Activated CD4-positive, alpha-beta T cell treated with anti-CD3 and anti-CD28 coated beads, Interleukin-2, amount 10 ng/mL, durations not matched to agents 7 days and 5 days (primary cell): ENCODE measurements at places on chromosomes 1 and 21. TPM values are rescaled to one million over a fixed set of nuclear protein-coding genes. Genes with fewer than 3 reads are reported as not detected.

The OR2T35 gene
- total RNA-seq = not detected

The TNN gene
- not detected for total RNA-seq

DNA sequence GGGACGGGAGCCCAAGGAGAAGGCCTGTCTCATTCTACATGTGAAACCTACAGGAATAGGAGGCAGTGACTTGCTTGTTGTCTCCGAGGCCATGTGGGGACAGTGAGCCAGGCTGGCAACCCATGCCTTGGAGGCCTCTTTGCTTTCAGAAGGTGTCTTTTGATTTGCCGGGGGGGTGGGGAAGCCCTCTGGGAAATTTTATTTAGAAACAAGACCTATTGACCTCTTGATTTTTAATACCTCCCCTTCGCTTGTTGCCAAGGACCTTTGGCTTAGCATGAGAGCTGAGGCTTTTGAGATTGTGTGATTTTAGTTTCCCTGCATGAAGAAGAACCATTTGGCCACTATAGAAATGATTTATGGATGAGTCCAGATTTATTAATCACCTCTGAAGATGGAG, 4.1 kb downstream of the ARMH1 start:
- DNase-seq = no peak
- H3K27me3 ChIP-seq = no peaks in the 10 kb centered on the region
- H3K36me3 ChIP-seq = no peaks in the 10 kb centered on the region
- peaks cover 12% of the 10 kb centered on the region for H3K4me1 ChIP-seq
- H3K27ac ChIP-seq = no peak overlapping the region

The CASQ1 gene
- not detected for total RNA-seq

The DNALI1 gene
- total RNA-seq = 0.47 TPM

DNA sequence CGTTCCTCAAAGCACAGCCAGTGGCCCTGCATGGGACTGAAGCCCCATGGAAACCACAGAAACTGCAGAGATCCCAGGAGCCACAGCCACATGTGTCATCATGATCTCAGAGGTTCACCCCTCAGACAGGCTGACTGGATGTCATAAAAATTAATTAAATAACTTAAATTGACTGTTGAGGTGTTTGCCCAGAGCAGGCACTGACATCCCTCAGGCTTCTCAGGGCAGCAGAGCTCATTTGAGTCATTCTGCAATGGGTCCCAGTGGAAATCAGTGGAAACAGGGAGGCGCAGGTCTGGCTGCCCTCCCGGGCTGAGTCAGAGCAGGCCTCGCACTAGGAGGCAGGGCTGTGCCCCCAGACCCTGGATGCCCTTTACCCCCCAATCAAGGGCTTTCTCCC, 135.1 kb downstream of the CDC7 start:
- no peak overlapping the region for H3K4me3 ChIP-seq
- H3K36me3 ChIP-seq = peaks cover 6% of the 10 kb centered on the region
- H3K27me3 ChIP-seq = peaks cover 3% of the 10 kb centered on the region
- peaks cover 5% of the 10 kb centered on the region for H3K4me1 ChIP-seq

GRCh38 chr1:181640956-181641355, 157.6 kb downstream of the CACNA1E start:
- no peaks in the 10 kb centered on the region for H3K36me3 ChIP-seq
- peaks cover 5% of the 10 kb centered on the region for H3K27me3 ChIP-seq
- no peaks in the 10 kb centered on the region for H3K4me1 ChIP-seq
- DNase-seq = no peak
- H3K4me3 ChIP-seq = no peak overlapping the region

GRCh38 chr1:9892563-9893528, 17.2 kb downstream of the CTNNBIP1 start:
- DNase-seq = no peak
- H3K4me3 ChIP-seq = no peak overlapping the region
- H3K27ac ChIP-seq = peak overlapping the region; percentile 16

- no peaks in the 10 kb centered on the region for H3K4me1 ChIP-seq
- DNase-seq = no peak
- no peaks in the 10 kb centered on the region for H3K36me3 ChIP-seq
- H3K27me3 ChIP-seq = no peaks in the 10 kb centered on the region
- H3K27ac ChIP-seq = no peak overlapping the region
These were observed 72.4 kb downstream of the FH start for GRCh38 chr1:241447031-241447644.

The LMX1A gene
- total RNA-seq = not detected

The LCE2A gene
- not detected for total RNA-seq

- no peak for DNase-seq
- H3K36me3 ChIP-seq = peaks cover 37% of the 10 kb centered on the region
- H3K27ac ChIP-seq = no peak overlapping the region
These were observed 13.5 kb upstream of the PPP1R8 start for GRCh38 chr1:27816921-27817630.

DNA sequence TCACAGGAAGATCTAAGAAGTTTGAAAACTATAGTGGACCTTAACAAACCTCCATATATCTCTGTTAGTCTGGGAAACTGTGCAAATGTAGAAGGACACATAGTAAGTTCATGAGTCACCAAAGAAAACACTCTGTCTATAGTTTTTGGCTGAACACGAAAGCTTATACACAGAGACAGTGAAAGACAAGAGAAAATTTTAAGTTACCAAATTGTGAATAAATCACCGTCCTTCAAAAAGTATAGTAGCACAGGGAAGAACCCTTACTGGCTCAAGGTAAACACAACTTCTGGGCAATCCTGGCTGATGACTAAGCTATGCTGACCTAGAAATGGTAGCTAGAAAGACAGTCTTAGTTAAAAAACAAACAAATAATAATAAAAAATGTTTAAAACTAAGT, 1057.9 kb downstream of the AMY1C start:
- H3K27me3 ChIP-seq = no peaks in the 10 kb centered on the region
- H3K4me1 ChIP-seq = no peaks in the 10 kb centered on the region
- H3K27ac ChIP-seq = no peak overlapping the region
- no peaks in the 10 kb centered on the region for H3K36me3 ChIP-seq
- H3K4me3 ChIP-seq = no peak overlapping the region

GRCh38 chr1:1021010-1021919, 1.3 kb downstream of the AGRN start:
- H3K27ac ChIP-seq = no peak overlapping the region
- no peak for DNase-seq
- H3K4me1 ChIP-seq = peaks cover 27% of the 10 kb centered on the region

The NPHS2 gene
- not detected for total RNA-seq

DNA sequence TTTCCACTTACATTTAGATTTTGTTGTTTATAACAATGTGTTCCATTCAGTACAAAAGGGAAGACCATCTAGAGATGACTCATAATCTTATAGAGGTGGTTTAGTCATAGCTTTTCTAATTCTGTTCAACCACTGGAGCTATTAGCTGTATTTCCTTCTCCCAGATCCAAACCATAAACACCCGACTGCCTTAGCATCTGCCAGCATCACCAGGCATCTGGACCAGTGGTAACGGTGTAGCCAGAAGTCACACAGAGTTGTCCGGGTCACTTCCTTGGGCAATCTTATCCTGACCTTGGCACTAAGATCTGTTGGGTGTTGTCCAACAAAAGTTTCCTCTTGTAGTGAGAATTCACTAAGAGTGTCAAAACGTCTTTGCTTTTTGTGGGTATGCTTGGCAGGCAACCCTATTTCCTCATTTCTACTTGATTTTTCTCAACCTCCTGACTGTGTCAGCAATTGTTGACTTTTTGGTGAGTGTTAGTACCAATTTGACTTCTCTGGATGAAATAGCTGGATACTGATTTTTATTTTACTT, 372.1 kb upstream of the B3GALT2 start:
- H3K4me3 ChIP-seq = no peak overlapping the region
- H3K4me1 ChIP-seq = peaks cover 8% of the 10 kb centered on the region
- peak overlapping the region; percentile 31 for H3K27ac ChIP-seq
- H3K27me3 ChIP-seq = no peaks in the 10 kb centered on the region
- no peak for DNase-seq

DNA sequence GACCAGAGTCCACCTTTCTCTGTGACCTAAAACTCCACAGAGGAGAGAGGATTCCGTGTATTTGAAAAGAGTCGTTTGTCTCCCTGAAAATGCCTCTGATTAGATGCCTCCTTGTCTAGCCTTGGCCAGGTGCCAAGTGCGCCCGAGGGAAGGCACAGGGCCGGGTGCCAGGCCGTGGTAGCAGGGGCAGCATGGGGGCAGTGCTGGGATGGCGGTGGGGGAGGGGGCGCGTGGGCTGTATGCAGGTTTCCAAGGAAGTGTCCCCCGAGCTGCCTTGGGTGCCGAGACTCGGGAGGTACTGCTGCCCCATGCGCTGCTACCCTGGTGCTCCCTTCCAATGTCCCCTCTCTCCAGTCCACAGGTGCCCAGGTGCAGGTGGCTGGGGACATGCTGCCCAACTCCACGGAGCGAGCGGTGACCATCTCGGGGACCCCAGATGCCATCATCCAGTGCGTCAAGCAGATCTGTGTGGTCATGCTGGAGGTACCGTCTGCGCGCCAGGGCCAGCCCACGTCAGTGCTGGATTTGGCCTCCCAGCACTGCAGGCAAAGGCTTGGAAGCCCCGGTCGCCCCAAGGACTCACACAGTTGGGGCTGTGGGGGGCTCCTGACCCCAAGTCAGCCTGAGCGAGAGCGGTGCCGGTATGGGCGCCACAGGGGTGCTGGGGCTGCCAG, 70.9 kb upstream of the COL6A1 start:
- DNase-seq = no peak
- no peak overlapping the region for H3K27ac ChIP-seq
- H3K36me3 ChIP-seq = no peaks in the 10 kb centered on the region
- H3K27me3 ChIP-seq = no peaks in the 10 kb centered on the region
- no peak overlapping the region for H3K4me3 ChIP-seq
- H3K4me1 ChIP-seq = no peaks in the 10 kb centered on the region

GRCh38 chr1:68128820-68129219, 78.4 kb upstream of the DIRAS3 start:
- no peak overlapping the region for H3K27ac ChIP-seq
- no peaks in the 10 kb centered on the region for H3K36me3 ChIP-seq
- H3K27me3 ChIP-seq = no peaks in the 10 kb centered on the region
- no peak for DNase-seq

GRCh38 chr1:185862235-185862634, 128.0 kb downstream of the HMCN1 start:
- H3K4me3 ChIP-seq = no peak overlapping the region
- H3K4me1 ChIP-seq = no peaks in the 10 kb centered on the region
- DNase-seq = no peak
- H3K36me3 ChIP-seq = no peaks in the 10 kb centered on the region
- peaks cover 2% of the 10 kb centered on the region for H3K27me3 ChIP-seq
- H3K27ac ChIP-seq = no peak overlapping the region

GRCh38 chr1:64196074-64196870, 7.2 kb upstream of the UBE2U start:
- no peaks in the 10 kb centered on the region for H3K36me3 ChIP-seq
- no peak for DNase-seq
- H3K27ac ChIP-seq = no peak overlapping the region

The PLA2G4A gene
- not detected for total RNA-seq

DNA sequence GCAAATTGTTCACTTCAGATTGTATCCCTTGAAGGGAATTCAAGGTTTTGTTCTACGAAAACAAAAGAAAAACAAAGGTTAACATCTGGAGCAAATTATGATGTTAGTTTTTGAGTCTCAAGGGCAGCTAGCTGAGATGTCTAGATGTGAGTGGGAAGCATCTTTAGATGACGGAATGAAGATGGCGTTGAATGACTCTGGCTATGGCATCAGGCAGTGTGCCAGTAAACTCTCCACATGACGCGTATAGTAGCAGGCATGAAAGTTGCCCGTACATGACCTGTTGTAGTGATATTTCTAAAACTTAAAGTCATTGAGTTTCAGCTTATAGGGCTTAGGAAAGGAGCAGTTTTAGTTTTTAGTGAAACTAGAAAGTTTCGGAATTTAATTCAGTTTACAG, 12.3 kb upstream of the SDC3 start:
- DNase-seq = no peak
- H3K4me1 ChIP-seq = peaks cover 2% of the 10 kb centered on the region
- no peak overlapping the region for H3K4me3 ChIP-seq
- no peak overlapping the region for H3K27ac ChIP-seq
- H3K36me3 ChIP-seq = no peaks in the 10 kb centered on the region

- H3K27ac ChIP-seq = no peak overlapping the region
- no peaks in the 10 kb centered on the region for H3K4me1 ChIP-seq
- no peaks in the 10 kb centered on the region for H3K27me3 ChIP-seq
- DNase-seq = no peak
- H3K36me3 ChIP-seq = no peaks in the 10 kb centered on the region
- H3K4me3 ChIP-seq = no peak overlapping the region
These were observed 362.2 kb upstream of the LYPLAL1 start for GRCh38 chr1:218811497-218811896.

GRCh38 chr1:5423109-5423508, 569.1 kb downstream of the NPHP4 start:
- peaks cover 22% of the 10 kb centered on the region for H3K4me1 ChIP-seq
- peak overlapping the region; percentile 50 for H3K27ac ChIP-seq
- peak; percentile 50 for DNase-seq
- H3K27me3 ChIP-seq = peaks cover 34% of the 10 kb centered on the region
- H3K4me3 ChIP-seq = no peak overlapping the region

GRCh38 chr21:26199456-26199855, 28.9 kb upstream of the APP start:
- DNase-seq = no peak
- no peak overlapping the region for H3K27ac ChIP-seq
- no peaks in the 10 kb centered on the region for H3K27me3 ChIP-seq
- no peaks in the 10 kb centered on the region for H3K36me3 ChIP-seq
- no peak overlapping the region for H3K4me3 ChIP-seq
- H3K4me1 ChIP-seq = no peaks in the 10 kb centered on the region

DNA sequence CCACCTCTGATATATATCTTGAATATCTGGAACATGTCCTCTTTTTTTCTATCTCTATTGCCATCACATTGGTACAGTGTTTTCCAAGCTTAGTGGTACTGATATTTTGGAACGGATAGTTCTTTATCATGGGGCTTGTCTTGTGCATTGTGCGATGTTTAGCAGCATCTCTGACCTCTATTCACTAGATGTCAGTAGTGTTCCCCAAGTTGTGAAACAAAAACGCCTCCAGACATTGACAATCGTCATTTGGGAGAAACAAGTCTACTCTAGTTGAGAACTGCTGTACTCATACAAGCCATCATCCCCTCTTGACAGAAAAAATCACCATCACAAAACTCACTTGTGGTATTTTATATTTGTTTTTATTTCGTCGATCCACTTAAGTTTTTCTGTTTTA, 79.7 kb upstream of the CHODL start:
- no peak for DNase-seq
- H3K27me3 ChIP-seq = peaks cover 4% of the 10 kb centered on the region
- no peak overlapping the region for H3K27ac ChIP-seq
- H3K4me3 ChIP-seq = no peak overlapping the region
- H3K36me3 ChIP-seq = no peaks in the 10 kb centered on the region
